ENCODE measurements at places on chromosomes 3 and 15.
A peak's percentile ranks its signal among the peaks of the same experiment; 100 is the strongest.

GRCh38 chr3:80676866-80677265, 909.1 kb upstream of the ROBO1 start:
- no peak for DNase-seq

- no peak for DNase-seq
These were observed 3.3 kb upstream of the VILL start for GRCh38 chr3:37987315-37987697.

DNA sequence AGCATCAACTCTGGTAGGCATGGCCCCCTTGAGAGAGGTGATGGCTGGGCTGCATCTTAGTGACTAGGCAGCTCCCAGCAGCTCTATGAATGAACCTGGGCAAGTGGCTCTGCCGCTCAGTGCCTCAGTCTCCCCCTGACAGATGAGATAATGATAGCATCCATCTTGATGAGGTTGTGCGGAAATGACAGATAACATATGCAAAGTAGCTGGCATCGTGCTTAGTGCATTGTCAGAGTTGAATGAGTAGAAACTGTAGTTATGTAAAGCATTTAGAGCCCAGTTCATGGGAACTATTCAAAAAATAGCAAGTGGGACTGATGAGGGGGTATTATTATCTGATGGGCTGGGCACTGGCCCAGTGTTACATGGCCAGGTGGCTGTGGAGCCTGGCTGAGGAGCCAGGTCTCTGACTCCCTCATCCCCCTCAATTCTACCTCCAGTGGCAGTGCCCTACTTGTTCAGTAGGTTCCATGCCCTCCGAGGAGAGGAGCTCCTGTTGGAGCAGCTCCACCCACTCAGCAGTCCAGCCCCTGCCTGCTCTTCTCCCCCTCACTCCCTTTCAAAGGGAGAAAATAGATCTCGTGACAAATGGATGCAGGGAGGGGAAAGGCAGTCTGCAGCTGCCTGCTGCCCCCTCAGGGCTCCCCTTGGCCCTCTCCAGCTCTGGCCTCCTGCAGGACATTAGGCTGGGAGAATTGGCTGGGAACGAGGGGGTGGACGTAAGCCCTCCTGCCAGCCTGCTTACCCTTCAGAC, 6.6 kb downstream of the PRKCD start:
- DNase-seq = no peak

DNA sequence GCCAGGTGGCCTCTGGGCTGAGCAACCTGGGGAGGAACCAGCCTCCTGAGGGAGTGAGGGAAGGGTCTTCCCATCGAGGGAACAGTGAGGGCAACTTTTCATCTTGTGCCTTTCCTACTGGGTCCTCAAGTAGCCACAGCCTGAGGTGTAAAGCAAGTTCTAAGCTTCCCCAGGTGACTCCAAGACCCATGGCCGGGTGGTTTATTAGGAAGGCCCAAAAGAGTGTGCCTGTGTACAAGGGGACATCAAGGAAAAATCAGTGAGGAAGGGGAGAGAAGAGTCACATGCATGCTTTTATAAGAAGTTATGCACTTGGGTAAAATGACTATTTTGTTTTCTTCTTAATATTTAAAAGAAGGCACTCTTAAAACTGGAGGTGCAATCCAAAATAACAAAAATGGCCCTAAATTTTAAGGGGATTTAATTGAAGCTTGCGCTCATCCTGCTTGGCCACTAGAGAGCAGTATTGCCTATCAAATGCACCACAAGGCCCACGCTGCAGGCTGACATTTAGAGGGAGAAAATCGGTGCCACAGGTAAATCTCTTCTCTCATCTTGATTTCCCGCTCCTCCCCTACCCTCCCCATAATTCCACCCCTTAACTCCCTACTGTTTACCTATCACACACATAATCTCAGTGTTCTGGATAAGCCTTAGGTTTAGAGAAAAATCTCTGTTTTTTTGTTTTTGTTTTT, 6.7 kb downstream of the NANOGP8 start:
- DNase-seq = peak; percentile 12

- peak; percentile 34 for DNase-seq
These were observed 815 bp downstream of the ULK4 start for GRCh38 chr3:41960826-41961750.
